Gastrocnemius medialis (tissue), 4 donors: ENCODE measurements at places on chromosomes 12 and 14. TPM values are rescaled to one million over a fixed set of nuclear protein-coding genes. Genes with fewer than 3 reads are reported as not detected.
A peak's percentile ranks its signal among the peaks of the same experiment; 100 is the strongest.

DNA sequence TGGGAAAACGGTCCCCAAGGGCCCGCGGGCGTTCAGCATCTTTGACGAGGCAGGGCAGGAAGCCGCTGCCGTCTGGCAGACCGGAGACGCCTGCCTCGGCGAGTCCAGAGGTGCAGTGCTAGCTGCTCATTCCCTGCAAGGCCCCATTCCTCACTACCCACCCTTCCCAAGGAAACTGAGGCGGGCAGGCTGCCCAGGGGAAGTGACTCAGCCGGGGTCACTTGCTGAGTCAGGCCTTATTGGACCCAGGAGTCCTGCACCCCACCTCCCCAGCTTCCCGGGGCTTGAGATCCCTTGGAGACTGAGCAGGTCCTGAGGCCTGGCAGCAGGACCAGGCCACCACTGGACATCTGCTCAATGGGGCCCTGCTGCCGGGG lies 3.7 kb downstream of the SH2B3 start:
- H3K4me1 ChIP-seq, result peaks cover 69% of the 10 kb centered on the region
- no peaks in the 10 kb centered on the region for H3K36me3 ChIP-seq
- peak overlapping the region; percentile 72 for H3K27ac ChIP-seq
- no peak overlapping the region for H3K4me3 ChIP-seq

GRCh38 chr14:81400852-81401251 lies 728 bp upstream of the STON2 start:
- peak overlapping the region; percentile 95 for H3K27ac ChIP-seq
- peaks cover 48% of the 10 kb centered on the region for H3K4me1 ChIP-seq
- no peaks in the 10 kb centered on the region for H3K27me3 ChIP-seq
- H3K36me3 ChIP-seq, result no peaks in the 10 kb centered on the region

DNA sequence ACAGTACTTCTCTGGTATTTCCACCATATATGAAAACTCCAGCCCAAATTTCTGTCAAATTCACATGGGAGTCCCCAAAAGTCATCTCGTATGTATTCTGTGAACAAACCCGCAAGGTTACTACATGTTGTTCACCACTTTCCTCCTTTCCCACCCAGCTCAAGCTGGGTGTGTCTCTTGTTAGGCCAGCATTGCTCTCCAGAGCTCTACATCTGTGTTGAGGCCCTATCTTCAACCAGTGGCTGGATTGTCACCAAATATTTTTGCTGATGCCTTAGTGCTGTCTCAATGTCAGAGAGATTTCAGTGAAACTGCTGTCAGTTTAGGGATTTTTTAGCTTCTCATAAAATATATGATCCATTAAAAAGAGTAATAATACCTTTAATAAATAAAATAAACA lies 230.9 kb downstream of the BTG1 start:
- DNase-seq, result no peak
- H3K4me3 ChIP-seq, result no peak overlapping the region
- no peak overlapping the region for H3K27ac ChIP-seq
- H3K36me3 ChIP-seq, result no peaks in the 10 kb centered on the region
- no peaks in the 10 kb centered on the region for H3K27me3 ChIP-seq
- H3K4me1 ChIP-seq, result no peaks in the 10 kb centered on the region

- H3K27me3 ChIP-seq, result no peaks in the 10 kb centered on the region
- no peak overlapping the region for H3K4me3 ChIP-seq
- no peaks in the 10 kb centered on the region for H3K36me3 ChIP-seq
- no peak for DNase-seq
- H3K4me1 ChIP-seq, result peaks cover 11% of the 10 kb centered on the region
- H3K27ac ChIP-seq, result no peak overlapping the region
These were observed 256.2 kb downstream of the TMEM117 start for GRCh38 chr12:44091948-44092606.

GRCh38 chr12:57227315-57228115 lies 2.0 kb upstream of the SHMT2 start:
- peaks cover 24% of the 10 kb centered on the region for H3K27me3 ChIP-seq
- no peak overlapping the region for H3K27ac ChIP-seq
- no peak for DNase-seq
- H3K36me3 ChIP-seq, result peaks cover 2% of the 10 kb centered on the region
- peaks cover 12% of the 10 kb centered on the region for H3K4me1 ChIP-seq

- H3K4me3 ChIP-seq, result no peak overlapping the region
- no peak for DNase-seq
- H3K36me3 ChIP-seq, result no peaks in the 10 kb centered on the region
- H3K4me1 ChIP-seq, result no peaks in the 10 kb centered on the region
- no peak overlapping the region for H3K27ac ChIP-seq
- no peaks in the 10 kb centered on the region for H3K27me3 ChIP-seq
These were observed 465.3 kb upstream of the RGS6 start for GRCh38 chr14:71466946-71467345.

GRCh38 chr12:26963413-26963812 lies 25.1 kb downstream of the FGFR1OP2 start:
- no peaks in the 10 kb centered on the region for H3K27me3 ChIP-seq
- DNase-seq, result no peak
- no peak overlapping the region for H3K4me3 ChIP-seq
- H3K27ac ChIP-seq, result no peak overlapping the region
- no peaks in the 10 kb centered on the region for H3K4me1 ChIP-seq

DNA sequence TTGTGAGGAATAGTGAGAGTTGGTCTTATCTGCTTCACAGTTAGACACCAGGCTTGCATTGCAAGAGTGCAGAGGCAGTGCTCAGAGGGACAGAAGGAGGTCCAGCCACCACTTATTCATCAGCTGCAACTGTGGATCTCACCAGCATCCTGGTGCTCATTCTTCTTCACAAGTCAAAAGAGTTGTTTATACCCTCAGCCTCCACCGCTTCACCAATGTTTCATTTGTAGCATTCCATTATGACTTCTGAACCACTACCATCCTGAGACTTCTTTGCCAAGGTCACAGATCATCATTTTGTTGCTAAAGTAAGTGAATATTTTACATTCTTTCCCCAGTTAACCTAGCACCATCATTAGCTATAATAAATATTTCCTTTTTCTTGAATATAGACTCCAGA lies 230.5 kb upstream of the KITLG start:
- H3K27ac ChIP-seq, result no peak overlapping the region
- no peaks in the 10 kb centered on the region for H3K4me1 ChIP-seq

DNA sequence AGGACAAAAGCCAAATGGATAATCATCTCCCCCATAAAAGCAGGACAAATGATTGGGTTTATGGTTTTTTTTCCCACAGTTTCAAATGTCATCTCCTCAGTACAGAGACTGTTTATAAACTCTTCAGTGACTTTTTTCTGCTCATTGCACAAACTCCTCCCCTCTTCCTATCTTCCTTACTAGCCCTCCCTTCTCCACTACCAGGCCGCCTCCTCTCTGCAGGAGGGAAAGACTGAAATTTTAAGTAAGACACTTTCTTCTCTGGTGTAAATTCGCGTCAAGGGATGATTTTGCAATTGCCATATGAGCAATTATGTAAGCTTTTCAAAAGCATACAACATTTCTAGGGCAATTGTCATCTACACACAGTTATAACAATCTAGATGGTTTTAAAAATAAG lies 37.0 kb downstream of the BTG1 start:
- H3K27ac ChIP-seq, result no peak overlapping the region
- no peaks in the 10 kb centered on the region for H3K4me1 ChIP-seq
- H3K27me3 ChIP-seq, result no peaks in the 10 kb centered on the region
- H3K36me3 ChIP-seq, result no peaks in the 10 kb centered on the region
- DNase-seq, result no peak

- peak; percentile 80 for DNase-seq
- no peak overlapping the region for H3K4me3 ChIP-seq
- no peaks in the 10 kb centered on the region for H3K27me3 ChIP-seq
- peak overlapping the region; percentile 71 for H3K27ac ChIP-seq
- H3K36me3 ChIP-seq, result no peaks in the 10 kb centered on the region
These were observed 15.1 kb downstream of the XRCC3 start for GRCh38 chr14:103699901-103700752.

DNA sequence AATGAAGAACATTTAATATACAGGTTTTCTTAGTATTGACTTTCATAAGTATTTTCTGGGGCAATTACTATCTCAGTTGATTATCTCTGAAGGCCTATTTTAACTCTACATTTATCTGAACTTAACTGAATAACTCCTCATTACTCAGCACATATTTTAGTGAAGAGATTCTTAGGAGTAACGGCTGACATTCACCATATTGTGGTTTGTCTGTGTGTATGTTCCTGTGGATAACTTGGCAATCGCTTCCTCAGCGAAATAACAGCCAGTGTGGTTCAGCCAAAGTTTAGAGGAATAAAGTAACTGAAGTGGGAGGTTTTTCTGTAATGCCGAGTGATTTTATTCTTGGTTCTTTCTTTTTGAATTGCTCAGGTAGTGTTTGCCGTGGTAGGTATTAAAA lies 168.0 kb downstream of the RAD51B start:
- H3K27ac ChIP-seq, result no peak overlapping the region
- H3K36me3 ChIP-seq, result no peaks in the 10 kb centered on the region
- H3K4me3 ChIP-seq, result no peak overlapping the region
- no peak for DNase-seq
- H3K4me1 ChIP-seq, result peaks cover 8% of the 10 kb centered on the region
- no peaks in the 10 kb centered on the region for H3K27me3 ChIP-seq

DNA sequence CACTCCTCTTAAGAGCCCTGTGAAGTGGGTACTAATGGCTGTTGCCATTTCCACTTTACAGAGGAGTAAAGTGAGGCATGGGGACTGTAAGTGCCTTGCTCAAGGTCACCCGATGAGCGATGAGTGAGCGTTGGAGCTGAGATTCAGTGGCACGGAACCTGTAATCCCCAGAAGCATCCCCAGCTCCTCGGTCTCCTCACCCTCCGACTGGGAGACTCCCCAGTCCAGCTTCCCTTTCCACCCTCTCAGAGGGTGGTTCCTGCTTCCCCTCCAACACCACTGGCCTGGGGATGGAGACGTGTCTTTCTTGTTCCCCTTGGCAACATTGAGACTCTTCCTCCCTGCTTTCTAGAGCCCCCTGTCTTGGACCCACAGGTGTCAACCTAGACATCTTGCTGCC lies 32.6 kb downstream of the TMEM63C start:
- H3K36me3 ChIP-seq, result no peaks in the 10 kb centered on the region
- H3K27me3 ChIP-seq, result no peaks in the 10 kb centered on the region
- no peaks in the 10 kb centered on the region for H3K4me1 ChIP-seq
- no peak overlapping the region for H3K4me3 ChIP-seq
- no peak overlapping the region for H3K27ac ChIP-seq

- no peak for DNase-seq
- no peaks in the 10 kb centered on the region for H3K4me1 ChIP-seq
- no peak overlapping the region for H3K27ac ChIP-seq
These were observed 166.1 kb downstream of the FOXA1 start for GRCh38 chr14:37428954-37429353.

GRCh38 chr14:79613625-79614024 lies 597.7 kb downstream of the DIO2 start:
- no peak for DNase-seq
- H3K27me3 ChIP-seq, result no peaks in the 10 kb centered on the region
- H3K4me3 ChIP-seq, result no peak overlapping the region

DNA sequence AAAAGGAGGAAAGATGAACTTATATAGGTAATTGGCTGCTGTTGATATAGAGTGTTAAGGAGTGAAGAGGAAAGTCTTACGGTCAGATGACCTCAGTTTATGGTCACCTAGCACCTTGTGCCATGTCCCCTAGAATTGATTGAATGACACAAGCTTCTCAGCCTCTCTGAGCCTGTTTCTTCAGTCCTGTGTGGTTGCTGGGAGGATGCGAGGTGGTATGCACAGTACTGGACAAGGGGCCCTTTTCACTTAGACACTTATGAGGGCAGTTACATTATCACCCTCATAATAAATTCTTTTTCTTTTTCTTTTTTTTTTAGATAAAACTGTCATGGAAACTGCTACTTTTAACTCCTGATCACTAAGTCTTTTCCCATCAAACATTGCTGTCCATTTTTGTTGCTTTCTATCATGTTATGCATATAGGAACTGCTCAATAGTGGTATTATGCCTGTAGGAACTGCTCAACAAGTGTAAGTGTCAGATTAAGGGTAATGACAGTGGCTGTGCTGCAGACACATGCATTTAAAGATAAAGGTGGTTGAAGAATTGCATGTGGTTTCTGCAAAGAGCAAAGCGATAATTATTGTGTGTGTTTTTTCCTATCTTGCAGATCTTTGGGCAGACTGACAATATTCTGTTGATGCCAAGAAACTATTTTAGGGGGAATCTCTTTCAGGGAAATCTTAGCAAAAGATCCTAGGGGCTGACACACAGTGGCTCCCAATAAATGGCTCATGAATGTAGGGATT lies 11.6 kb downstream of the ANO6 start:
- H3K4me3 ChIP-seq, result no peak overlapping the region
- no peaks in the 10 kb centered on the region for H3K36me3 ChIP-seq
- peaks cover 34% of the 10 kb centered on the region for H3K4me1 ChIP-seq
- no peak overlapping the region for H3K27ac ChIP-seq

- H3K27ac ChIP-seq, result no peak overlapping the region
- H3K4me1 ChIP-seq, result no peaks in the 10 kb centered on the region
- no peak overlapping the region for H3K4me3 ChIP-seq
- no peak for DNase-seq
- H3K27me3 ChIP-seq, result no peaks in the 10 kb centered on the region
- no peaks in the 10 kb centered on the region for H3K36me3 ChIP-seq
These were observed 243.9 kb upstream of the LRIG3 start for GRCh38 chr12:59164226-59164625.

DNA sequence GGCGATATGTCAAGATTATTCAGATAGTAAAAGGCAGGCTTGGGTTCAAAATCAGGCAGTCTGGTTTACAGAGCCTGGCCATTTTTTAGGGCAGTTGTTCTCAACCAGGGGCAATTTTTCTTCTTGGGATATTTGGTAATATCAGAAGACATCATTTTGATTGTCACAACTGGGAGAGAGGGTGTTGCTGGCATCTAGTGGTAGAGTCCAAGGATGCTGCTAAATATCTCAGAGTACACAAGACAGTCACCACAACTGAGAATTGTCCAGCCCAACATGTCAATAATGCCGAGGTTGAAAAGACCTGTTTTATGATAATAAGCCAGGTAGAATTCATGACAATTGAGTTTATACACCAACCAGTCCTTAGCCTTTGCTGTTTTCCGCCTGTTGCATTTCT lies 733.9 kb downstream of the NRXN3 start:
- H3K4me1 ChIP-seq, result no peaks in the 10 kb centered on the region
- no peaks in the 10 kb centered on the region for H3K27me3 ChIP-seq
- no peak overlapping the region for H3K4me3 ChIP-seq
- no peak for DNase-seq

- DNase-seq, result peak; percentile 39
- H3K36me3 ChIP-seq, result no peaks in the 10 kb centered on the region
- H3K27me3 ChIP-seq, result no peaks in the 10 kb centered on the region
- peak overlapping the region; percentile 75 for H3K4me3 ChIP-seq
- H3K27ac ChIP-seq, result peak overlapping the region; percentile 98
These were observed 9.9 kb upstream of the SLC38A2 start for GRCh38 chr12:46382408-46382963.

Gene PLEK2
- not detected for total RNA-seq

Gene KCNH3
- not detected for total RNA-seq

Gene AQP6
- not detected for total RNA-seq

Gene PRH2
- not detected for total RNA-seq

Gene KIF5A
- total RNA-seq, result 0.36 TPM

Gene HOXC6
- 4.7 TPM for total RNA-seq

Gene GSG1
- total RNA-seq, result not detected

Gene GLI1
- total RNA-seq, result not detected

Gene CLEC4C
- total RNA-seq, result not detected
